ENCODE measurements at places on chromosomes 12 and 14.

DNA sequence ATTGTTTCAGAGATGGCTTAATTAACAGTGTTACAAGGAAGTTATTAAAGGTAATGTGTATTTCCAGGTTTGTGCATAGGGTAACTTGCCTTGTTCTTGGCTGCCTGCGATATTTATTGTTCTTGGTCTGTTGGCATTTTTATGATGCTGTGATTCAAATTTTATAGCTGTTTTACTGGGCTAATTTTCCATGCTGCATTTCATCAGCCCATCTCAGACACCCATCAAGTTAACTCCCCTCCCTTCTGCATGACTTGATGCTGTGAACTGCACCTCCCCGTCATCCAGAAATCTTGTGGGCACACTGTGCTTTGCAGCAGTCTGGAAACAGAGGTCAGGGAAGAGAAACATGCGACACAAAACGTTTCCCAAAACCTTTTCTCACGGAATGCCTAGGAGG lies 1049.2 kb downstream of the AACS start:
- DNase-seq, result no peak

DNA sequence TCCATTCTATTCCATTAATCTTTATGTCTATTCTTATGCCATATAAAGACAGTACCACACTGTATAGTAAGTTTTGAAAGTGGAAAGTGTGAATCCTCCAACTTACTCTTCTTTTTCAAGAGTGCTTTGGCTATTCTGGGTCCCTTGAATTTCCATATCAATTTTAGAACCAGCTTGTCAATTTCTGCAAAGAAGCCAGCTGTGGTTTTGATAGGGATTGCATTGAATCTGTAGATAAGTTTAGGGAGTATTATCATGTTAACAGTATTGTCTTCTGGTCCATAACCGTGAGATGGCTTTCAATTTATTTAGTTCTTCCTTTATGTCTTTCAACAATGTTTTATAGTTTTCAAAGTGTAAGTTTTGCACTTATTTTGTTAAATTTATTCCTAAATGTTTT lies 34.2 kb upstream of the GCH1 start:
- no peak for DNase-seq

DNA sequence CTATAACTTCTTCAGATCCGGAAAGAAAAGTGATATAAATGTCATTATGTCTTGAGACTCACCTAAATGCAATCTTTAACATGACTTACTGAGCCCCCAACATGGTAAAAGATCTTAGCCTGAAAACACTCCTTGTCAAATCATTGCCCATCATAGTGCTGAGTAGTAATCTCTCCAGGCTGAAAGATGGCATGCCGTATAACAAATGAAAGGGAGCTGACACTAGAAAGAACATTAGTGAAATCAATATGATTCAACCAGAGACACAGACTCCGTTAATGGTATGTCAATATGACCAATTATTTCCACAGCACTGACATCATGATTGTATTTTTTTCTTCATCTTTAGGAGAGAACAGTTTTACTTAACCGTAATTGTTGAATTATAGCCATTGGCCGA lies 54.4 kb downstream of the BICD1 start:
- no peak for DNase-seq

DNA sequence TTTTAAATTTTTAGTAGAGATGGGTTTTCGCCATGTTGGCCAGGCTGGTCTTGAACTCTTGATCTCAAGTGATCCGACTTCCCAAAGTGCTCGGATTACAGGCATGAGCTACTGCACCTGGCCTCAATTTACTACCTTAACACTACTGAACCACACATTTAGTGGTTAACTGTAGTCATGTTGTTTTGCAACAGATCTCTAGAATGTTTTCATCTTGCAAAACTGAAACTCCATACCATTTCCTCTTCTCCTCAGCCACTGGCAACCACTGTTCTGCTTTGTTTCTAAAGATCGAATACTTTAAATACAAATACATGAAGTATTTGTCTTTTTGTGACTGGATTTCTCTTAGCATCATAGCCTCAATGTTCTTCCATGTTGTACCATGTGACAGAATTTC lies 15.4 kb upstream of the SMCO2 start:
- DNase-seq, result no peak

GRCh38 chr12:111756681-111757080 lies 10.1 kb upstream of the ALDH2 start:
- DNase-seq, result no peak

- DNase-seq, result peak; percentile 26
Measured at GRCh38 chr12:6724409-6724797, 557 bp downstream of the COPS7A start.

- peak; percentile 84 for DNase-seq
Measured at GRCh38 chr14:96090441-96091148, 51.4 kb downstream of the C14orf132 start.

DNA sequence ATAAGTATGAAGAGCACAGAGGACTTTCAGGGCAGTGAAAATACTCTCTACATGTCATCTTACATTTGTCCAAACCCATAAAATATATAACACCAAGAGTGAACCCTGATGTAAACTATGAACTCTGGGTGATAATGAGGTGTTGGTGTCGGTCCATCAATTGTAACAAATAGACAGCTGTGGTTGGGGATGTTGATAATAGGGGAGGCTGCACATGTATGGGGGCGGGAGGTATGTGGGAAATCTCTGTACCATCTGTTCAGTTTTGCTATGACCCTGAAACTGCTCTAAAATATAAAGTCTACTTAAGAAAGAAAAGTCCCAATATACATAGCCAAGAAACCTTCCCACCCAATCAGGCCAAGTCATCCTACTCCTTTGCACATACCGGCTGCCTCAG lies 88.5 kb downstream of the GPR135 start:
- DNase-seq, result no peak

DNA sequence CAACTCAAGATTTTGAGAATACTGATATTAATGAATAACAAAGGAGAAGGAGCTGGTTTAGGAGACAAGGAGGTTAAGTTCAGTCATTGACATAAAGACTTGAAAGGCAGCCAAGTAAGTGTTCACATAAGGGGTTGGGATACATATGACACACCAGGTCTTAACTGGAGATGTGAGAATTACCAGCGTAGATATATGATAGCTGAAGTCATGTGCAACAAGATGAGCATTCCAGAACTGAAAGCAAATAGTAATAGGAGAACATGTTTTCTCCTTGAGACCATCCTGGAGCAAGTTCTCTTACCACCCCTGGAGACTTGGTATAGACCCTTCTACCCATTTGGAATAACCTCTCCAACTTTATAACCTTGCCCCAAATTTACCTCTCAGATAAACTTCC lies 43.3 kb upstream of the NPFF start:
- peak; percentile 65 for DNase-seq

DNA sequence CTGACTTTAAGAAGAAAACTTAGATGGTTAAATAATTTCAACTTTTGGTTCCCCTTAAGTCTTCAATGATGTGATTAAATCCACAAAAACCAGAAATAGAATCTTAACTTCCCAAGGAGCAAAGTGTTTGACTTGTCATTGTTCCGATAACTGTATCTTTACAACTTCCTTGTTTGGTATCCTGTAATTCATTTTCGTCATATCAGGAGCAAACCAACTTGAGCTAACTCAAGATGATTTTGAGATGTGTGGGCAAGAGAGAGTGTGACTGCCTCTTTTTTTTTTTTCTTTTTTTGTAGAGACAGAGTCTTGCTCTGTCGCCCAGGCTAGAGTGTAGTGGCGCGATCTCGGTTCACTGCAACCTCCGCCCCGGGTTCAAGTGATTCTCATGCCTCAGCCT lies 25.3 kb downstream of the DRAM1 start:
- DNase-seq, result no peak

All from fibroblast of mammary gland (primary cell).